Activated CD8-positive, alpha-beta memory T cell treated with anti-CD3 and anti-CD28 coated beads for 1 hour (primary cell): ENCODE measurements at places on chromosomes 13 and 19.

DNA sequence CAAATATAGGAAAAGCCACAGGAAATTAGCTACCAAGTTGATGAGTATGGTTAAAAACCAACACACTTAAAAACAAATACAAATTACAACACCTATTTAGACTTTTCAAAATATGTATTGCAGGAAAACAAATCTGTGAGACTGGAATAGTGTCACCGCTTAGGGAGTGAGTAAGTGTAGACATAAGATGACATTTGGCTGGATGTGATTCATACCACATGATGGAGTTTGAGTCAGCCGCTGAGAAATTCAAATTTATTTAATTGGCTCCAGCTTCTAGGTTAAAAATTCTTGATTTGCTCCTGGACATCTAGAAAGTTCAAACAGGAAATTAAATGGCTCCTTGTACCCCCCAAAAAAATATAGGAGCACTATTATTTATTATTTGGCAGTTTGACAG lies 531.7 kb downstream of the SLITRK1 start:
- no peak for DNase-seq

GRCh38 chr19:6527893-6528543 lies 2.8 kb upstream of the TNFSF9 start:
- DNase-seq, result no peak

DNA sequence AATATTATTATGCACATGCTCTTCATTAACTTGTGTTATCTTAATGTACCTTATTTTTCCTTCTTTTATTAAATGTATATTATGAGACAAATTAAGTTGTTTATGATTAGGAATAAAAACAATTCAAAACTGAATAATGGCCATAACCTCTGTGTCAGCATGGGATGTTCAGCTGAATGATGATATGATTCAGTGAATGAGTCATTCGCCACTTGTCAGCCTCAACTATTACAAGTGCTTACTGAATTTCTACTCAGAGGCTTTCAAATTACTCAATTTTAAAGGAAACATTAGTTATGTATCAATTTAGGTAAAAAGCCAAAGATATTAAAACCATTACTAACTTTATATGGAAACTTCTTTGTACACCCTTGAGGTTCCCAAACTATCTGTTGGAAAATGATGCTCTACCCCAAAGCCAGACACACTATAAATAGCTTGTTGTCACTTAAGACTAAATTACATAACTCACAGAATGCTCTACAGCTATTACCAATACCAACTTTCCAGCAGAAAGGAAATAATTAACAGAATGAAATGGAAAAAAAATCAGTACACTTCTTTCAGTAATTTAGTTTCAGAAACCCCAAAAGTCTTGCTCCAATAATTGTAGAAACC lies 14.4 kb downstream of the LIG4 start:
- DNase-seq, result no peak

GRCh38 chr19:14731200-14731599 lies 41.4 kb downstream of the ZNF333 start:
- no peak for DNase-seq

DNA sequence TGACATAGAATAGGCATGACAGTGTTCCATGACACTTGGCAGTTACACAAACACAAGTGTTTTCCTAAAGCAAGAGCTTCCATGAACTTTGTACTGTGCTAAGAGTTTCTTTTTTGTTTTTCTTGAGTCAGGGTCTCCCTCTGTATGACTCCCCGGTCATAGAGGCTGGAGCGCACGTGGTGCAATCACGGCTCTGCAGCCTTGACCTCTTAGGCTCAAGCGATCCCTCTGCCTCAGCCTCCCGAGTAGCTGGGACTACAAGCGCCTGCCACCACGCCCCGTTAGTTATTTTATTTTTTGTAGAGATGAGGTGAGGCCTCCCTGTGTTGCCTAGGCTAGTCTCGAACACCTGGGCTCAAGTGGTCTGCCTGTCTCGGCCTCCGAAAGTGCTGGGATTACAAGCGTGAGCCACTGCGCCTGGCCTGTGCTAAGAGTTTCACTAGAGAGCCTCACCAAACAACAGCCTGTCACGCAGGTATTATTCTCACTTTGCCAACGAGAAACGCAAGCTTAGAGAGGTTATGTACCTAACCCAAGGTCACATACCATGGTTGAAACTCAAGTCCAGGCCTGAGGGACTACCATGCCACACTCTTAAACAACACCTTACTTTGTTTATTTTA lies 355.9 kb downstream of the KLF12 start:
- no peak for DNase-seq

DNA sequence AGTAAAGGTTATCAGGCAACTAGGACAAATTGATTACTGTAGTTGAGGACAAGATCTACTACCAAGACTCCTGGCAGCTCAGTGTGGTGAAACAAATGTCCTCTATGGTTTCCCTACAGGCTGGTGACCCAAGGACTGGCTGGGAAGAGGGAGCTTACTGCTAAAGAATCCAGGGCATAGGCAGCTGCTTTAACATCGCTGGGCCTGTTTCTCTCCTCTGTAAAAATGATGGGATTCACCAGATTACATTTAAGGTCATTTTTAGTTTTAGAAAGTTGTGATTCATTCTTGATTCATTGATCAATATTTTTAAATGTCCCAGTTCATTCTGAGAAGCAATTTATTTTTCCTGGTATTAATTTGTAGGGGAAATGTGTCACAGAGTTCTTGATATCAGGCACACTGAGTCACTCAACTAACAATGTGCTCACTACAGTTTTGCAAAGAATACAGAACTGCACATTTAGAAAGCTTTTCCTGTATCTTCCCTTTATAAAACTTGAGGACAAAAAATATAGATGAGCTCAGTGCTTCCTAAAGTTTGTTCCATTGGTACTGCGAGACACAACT lies 19.6 kb upstream of the FAM124A start:
- DNase-seq, result no peak

DNA sequence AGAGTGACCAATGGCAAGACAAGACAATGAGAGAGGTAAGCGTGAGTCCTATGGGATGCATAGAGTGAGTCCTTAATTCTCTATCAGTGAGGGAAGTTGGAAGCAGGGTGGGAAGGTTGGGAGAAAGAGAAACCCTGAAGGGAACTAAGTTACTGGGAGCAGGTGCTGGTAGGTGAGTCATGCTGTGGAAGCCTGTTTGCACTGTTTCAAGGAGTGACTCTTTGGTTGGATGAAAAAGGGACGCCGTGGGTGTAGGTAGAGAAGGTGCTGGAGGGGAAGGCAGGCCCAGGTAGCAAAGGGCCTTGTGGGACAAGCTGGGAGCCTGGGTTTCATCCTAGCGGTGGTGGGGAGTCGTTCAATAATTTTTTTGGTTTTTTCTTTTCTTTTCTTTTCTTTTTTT lies 21.9 kb downstream of the IGFL1 start:
- DNase-seq, result no peak

GRCh38 chr19:38400361-38400760 lies 2.5 kb upstream of the FAM98C start:
- no peak for DNase-seq

DNA sequence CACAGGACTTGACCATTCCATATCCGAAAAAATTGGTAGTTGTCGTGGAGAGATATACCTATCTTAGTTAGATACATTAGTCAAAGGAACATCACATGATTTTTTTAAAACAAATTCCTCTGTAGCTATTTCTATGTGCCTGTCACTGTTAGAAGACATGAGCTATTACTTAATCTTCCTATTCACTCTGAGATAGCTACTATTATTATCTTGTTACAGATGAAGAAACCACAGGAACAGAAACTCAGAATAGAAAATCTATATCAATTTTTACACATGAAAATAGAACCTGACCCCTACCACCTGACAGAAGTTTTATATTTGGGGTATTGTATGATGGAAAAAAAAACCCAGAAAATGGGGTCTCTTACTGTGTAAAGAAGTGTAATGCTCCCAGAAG lies 68.9 kb upstream of the TDRD3 start:
- DNase-seq, result no peak

DNA sequence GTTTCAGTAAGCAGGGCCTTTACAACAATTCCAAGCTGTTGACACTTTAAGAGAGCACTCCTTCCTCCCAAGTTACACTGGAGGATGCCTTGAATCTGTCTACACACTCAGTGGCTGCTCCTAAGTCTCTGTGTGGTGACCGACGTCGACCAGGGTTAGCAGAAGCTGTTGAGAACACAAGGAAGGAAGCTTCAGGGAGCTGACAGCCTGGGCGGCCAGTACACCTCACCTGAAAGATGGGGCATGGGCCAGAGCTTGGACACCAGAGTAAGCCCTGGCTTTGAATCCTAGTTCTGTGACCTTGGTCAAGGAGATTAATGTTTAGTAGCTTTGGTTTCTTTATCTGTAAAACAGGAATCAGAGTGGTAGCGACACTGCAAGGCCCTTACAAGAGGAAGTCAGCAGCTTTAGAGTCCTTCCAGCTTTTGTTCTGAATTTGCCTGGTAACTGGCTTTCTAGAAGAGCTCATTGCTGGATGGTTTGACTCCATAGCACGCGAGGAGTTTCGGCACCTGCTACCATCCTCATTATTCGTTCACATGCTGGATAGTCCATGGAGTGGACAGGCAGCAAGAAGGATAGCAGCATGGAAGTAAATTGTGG lies 214.2 kb downstream of the FGF9 start:
- DNase-seq, result no peak

DNA sequence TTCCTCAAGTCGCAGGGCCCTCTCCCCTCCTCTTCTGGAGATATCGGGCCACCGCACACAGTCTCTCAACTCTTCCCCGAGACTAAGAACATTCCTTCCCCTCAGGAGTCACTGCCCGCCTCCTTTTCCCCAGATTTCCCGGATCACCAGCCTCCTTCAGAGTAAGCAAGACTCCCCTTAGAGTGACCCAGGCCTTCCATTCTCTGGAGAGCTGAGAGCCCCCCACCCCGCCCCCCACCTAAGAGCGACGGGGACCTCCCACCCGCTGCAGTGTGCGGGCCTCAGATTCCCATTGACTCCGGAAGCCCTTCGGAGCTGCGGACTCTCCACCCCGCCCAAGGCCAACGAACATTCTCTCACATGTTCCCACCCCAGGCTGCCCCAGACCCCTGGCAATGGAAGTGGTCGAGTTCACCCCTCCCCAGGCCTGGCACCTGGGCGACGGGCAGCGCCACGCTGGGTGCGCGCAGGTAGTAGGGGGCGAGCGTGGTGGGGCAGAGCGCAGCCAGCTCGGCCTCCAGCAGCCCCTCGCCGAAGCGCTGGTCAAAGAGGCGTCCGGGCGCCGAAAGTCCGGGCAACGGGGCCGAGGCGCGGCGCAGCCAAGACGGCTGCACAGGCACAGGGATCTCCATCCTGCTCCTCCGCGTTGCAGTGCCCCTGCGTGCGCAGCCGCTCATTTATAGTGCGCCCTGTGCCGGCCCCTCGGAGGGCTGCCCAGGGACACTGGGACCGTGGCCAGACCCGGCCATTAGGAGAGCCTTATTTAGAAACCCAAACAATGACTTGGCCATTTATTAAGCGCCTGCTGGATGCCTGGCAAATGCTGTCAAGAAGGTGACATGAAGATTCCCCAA lies at the start of gene HSPB6:
HSPB6 (minus strand) TSS at position 653 of the 854 bp plus-strand sequence; CDS start at position 632, 21 bp downstream.
- no peak for DNase-seq

- no peak for DNase-seq
These were observed 711 bp upstream of the FOSB start for GRCh38 chr19:45467115-45467455.

GRCh38 chr13:107373551-107373950 lies 805.6 kb upstream of the ARGLU1 start:
- no peak for DNase-seq

- no peak for DNase-seq
These were observed 44.5 kb downstream of the SCEL start for GRCh38 chr13:77579959-77580358.

GRCh38 chr13:40163066-40164000 lies 503.1 kb downstream of the FOXO1 start:
- no peak for DNase-seq

DNA sequence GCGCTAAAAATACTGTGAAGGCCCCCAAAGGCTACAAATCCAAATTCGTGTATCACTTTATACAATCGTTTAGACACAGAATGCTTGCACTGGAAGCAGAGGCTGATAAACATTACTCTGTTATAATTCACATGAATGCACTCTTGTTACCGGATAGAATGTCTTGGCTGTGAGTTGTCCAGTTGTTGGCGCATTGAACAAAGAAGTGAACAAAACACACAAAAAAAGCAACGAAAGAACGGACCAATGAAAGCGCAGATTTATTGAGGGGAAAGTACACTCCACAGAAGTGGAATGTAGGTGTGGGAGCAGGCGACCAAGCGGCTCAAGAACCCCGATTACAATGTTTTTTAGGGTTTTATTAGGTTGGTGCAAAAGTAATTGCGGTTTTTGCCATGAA lies 529 bp upstream of the ZNF418 start:
- DNase-seq, result no peak
